HEK293T (cell line): ENCODE measurements at places on chromosomes 2 and 18.

- no peak for DNase-seq
These were observed 333.7 kb upstream of the SKOR2 start for GRCh38 chr18:47585136-47585535.

GRCh38 chr2:197198890-197199289 lies 111.7 kb downstream of the ANKRD44 start:
- no peak for DNase-seq

DNA sequence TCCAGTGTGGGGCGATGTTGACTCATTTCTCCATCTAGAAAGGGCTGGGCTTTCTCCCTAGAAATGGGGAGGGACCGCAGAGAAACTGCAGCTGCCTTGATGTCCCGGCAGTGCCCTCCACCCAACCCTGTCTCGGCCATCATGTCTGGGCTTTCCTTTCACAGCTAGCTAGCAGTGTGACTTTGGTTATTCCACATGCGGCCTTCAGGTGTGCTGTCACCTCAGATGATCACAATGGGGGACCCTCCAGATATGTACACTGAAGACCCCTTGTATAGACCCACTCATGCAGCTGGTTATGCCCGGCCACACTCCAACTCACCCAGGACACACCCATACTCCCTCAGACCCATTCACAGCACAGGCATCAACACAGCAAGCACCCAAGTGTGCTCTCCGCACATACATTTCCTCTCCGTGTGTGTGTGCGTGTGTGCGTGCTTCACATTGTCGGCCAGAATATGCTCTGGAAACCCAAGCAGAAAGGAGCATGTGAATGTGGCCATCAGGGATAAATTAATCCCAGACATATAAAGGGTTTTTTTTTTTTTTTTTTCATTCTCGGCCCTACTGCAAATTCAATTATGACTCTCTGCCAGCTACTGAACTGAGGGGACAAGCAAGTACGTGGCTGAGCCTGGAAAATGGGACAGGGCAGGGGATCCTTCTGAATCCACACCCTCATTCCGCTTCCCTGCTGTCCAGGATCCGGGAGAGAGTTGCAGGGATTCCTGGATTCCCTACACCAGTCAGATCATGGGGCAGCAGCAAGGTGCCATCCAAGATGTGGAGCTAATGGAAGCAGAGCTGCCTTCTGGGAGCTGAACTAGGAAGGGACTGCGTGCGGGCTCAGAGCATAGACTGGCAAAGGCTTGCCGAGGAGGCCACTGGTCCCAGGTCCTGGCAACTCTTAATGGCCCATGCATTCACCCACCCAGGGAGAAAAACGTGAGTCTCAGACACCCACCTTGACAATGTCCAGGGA lies 240.2 kb downstream of the DYSF start:
- no peak for DNase-seq

DNA sequence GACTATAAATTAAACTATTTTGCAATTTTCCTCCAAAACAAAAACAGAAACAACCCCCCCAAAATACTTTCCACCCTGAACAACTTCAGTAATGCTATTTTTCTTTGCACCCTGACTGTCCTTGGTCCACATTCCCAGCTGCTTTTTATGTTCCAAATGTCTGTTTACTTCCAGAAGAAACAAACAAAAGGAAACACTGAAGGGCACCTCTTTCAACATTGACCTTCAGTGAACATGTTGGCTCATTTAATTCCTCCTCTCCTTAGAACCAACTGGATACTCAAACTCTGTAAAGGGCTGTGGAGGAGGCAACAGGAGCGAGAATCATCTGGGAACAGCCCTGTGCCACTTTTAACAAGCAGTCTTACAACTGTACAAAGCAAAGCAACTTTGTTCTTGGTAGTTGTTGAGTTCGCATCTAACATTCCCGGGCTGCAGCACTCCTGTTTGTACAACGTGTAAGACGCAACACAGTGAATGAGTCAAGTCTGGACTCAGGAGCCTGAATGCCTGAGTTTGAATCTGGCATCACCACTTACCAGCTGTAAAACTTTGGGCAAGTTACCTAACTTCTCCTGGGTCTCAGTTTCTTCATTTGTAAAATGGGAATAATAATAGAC lies 111.4 kb upstream of the GATA6 start:
- no peak for DNase-seq

DNA sequence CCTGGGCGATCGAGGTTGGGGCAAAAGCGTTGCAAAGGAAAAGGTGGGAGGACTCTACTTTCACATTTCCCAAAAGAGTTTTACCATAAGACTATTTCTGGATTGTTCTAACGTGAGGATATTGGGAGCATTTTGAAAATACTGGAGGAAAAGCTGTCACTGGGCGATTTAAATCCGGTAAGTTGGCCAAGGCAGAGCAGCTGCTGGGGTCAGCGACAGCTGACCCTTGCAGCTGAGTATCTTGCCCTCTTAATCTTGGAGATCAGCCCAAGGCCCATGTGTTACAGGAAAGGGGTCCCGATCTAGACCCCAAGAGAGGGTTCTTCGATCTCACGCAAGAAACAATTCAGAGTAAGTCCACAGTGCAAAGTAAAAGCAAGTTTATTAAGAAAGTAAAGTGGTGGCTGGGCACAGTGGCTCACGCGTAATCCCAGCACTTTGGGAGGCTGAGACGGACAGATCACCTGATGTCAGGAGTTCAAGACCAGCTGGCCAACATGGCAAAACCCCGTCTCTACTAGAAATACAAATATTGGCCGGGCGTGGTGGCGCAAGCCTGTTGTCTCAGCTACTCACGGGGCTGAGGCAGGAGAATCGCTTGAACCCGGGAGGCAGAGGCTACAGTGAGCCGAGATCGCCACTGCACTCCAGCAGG lies 964 bp upstream of the ST3GAL5 start:
- DNase-seq = no peak

DNA sequence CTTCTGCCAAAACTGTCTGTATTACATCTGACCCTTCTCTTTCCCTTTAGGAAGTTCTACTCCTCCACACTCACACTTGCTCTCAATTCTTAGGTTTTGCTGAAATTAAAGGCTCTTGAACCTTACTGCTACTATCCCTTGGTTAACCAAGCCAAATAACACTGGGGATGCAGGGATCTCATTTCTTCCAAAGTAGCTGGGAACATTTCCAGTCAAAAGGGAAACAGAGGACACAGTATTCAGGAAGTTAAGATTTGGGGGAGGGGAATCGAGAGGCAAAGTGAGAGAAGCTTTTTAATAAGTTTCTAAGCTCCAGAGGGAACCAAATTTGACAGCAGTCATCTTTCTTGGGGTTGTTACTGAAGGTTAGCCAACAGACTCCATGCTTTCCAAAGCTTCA lies 6.2 kb downstream of the SEPTIN2 start:
- no peak for DNase-seq

GRCh38 chr2:44751754-44752479 lies 189.6 kb upstream of the SIX3 start:
- DNase-seq = no peak

DNA sequence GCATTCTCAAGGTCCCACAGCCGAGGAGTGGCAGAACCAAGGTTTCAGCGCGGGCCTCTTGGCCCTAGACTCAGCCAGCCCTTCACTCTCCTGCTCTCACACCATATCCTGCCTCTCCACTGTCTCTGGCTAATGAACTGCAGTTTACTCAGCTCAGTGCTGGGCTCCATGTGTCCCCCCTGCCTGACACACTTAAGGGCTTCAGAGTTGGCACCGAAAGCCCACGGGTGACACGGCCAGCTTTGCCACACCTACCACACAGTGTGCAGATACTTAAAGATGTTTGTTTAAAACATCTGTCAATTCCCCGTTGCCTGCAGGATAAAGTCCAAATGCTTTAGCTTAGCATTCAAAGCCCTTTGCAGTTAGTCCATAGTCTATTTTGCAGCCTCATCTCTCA lies 241.2 kb downstream of the SEPTIN10 start:
- no peak for DNase-seq

- no peak for DNase-seq
These were observed 24.8 kb upstream of the ZFP36L2 start for GRCh38 chr2:43251171-43251731.

DNA sequence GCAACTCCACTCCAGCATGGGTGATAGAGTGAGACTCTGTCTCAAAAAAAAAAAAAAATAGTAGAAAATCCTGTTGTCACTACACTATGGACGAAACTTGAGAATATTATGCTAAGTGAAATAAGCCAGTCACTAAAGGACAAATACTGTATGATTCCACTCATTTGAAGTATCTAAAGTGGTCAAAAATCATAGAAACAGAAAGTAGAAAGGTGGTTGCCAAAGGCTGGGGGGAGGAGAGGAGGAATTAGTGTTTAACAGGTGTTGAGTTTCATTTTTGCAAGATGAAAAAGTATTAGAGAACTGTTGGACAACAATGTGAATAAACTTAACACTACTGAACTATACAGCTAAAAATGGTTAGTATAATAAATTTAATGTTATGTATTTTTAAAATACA lies 18.8 kb upstream of the RMP24 start:
- no peak for DNase-seq

DNA sequence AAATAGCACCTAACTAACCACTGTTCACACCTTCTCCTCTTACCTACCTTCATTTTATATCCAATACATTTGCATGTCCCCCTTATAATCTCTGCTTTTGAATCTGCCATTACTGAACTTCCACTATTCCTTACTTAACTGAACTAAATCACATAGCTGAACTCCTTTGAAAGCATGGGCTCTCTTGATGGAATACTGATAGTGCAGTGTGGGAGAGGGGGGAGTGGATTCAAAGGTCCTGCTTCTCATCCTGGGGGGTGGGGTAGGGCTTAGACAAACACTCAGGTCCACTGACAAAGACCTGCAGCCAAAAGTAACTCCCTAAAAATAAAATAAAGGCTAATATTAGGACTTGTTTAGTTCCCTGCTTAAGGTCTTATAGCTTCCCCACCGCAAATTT lies 8.6 kb downstream of the MCEE start:
- no peak for DNase-seq

GRCh38 chr2:45797451-45798230 lies 146.2 kb downstream of the PRKCE start:
- DNase-seq = no peak

DNA sequence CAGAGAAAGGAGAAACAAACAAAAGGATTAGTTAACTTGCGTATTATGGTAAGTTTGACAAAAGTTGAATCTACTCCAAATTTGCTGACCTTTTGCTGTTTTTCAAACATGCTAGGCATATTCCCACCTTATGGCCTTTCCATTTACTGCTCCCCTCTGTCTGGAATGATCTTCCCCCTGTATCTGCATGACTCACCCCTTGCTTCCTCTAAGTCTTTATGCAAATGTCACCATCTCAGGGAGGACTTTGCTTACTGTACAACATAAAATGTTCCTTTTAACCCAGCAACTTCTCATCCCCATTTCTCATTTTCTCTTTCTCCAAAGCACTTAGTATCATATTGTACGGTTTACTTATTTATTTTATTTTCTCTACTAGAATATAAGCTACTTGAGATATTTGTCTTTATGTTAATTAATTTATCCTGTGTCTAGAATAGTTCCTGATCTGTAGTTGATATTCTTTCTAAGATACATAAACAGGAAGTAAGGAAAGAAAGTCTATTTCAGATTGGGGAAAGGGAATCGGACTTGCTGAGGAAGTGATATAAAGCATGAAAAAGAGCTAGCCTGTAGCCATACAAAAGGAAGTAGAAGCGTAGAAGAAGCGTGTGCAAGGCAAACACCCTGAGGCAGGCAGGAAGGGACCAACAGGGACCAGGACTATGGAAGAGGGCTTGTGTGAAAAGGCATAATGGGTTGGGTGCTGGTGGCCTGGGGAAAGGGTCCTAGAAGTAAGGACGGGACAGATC lies 144.9 kb upstream of the ERBB4 start:
- DNase-seq = no peak

DNA sequence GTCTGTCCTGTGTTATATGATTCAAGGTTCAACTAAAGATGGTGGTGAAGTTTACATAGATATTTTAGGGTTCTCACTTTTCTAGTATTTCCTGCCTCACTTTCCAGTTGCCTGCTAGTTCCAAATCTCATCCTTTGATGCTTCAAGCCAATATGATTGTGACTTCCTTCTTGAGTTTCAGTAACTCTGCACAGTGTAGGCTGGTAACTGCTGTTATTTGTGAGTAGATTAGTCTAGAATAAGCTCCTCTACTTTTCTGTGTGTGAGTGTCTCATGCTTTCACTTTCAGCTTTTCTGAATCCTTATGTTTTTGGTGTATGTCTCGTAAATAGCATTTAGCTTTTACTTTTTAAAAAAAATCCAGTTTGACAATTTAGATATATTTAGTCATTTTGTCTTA lies 42.6 kb downstream of the GALNT1 start:
- DNase-seq = no peak

DNA sequence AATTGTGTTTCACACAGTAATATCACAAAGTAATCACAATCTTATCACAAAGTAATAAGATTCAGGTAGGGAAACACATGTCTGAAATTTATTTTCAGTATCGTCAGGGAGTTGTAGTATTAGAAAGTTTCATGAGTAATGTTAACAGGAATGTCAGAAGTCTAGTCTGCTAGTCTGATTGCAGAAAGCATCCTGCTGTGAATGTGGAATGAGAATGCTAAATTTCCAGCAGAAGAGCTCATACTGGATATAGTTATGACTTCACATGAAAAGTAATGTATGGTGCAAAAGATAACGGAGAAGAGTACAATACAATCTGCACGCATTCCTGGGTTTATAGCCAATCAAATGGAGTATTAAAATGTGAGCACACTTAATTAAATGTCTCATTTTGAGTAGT lies 494.7 kb upstream of the SETBP1 start:
- DNase-seq = no peak
